ENCODE measurements at places on chromosomes 1 and 21.

DNA sequence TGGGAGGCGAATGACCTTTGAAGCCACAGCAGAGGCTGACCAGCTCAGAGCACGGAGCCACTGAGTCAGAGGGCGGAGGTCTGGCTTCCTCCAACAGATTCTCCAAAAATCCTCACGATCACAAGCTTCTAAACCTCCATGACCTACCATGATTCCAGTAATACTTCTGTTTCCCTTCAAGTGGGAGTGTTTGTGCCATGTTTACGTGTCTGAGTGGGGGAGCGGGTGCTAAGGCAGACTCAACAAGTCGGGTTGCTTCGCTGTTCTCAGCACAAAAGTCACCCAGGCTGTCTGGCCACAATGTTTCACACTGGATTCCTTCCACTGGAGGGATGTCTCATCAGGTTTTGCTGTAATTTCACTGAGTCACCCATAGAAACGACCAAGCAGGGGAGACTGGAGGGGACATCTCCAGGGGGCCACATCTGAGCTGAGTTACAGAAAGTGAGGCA is 86.2 kb downstream of the SLC66A1 start:
- DNase-seq, result no peak

DNA sequence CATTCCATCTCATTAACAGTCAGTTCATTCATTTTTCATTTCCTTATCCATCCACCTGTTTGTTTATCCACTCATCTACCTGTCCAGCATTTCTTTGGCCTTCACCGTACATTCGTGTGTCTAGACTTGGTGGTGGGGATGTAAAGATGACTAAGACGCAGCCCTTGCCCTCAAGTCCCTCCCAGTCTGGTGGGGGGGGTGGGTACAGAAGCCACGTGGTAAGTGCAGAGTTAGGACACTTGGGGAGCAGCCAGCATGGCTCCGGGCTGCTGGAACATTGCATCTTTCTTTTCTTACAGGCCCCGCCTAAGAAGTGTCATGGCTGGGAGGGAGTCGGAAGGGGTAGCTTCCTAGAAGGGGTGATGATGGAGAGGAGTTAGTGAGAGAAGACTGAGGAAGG is 17.2 kb downstream of the KIF26B start:
- no peak for DNase-seq

DNA sequence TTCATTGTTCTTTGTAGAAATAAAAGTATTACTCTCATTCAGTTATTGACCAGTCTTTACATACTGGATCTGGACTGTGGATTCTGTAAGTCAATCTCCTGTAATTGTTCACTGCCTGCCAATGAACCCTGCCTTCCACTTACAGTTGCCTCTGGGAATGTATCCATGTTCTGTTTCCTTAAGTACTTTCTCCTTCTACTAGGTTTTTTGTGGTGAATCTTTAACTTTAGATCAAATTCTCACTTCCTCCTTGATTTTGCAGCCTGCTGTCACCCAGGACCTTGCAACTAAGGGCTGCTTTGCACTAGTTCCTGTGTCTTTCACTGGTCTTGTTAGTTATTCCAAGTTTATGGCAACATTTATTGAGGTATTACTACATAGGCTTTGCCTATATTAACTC is 28.2 kb upstream of the ANKRD13C start:
- DNase-seq, result no peak

DNA sequence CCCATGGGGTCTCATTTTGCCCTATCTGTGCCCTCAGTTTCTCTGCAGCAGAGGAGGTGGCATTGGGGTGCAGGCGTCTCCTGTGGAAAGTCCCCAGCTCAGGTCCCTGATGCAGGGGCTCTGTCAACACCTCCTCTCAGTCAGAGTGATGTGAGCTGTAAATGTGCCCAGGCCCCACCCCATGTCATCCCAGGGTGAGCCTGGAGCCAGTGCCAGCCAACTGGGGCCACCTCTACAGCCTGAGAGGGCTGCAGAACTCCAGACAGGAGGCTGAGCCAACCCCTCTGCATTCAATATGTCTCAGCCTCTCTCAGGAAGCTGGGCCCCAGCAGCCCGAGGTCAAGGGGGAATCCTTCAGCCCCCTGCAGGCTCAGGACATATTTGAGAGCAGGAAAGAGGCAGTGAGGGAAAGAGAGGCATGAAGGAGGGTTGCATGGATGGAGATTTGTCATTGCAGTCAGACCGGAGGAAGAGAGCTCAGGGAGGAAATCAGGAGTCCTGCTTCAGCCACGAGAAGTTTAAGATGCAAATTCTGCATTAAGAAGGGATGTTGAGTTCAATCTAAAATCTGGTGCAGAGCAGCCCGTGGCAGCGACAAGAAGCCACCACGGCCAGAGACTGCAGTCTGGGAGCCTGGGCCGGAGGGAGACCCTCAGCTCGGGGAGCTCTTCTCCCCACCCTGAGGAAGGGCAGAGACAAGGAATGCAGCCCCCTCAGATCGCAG is 288.2 kb upstream of the VAMP3 start:
- DNase-seq, result no peak

DNA sequence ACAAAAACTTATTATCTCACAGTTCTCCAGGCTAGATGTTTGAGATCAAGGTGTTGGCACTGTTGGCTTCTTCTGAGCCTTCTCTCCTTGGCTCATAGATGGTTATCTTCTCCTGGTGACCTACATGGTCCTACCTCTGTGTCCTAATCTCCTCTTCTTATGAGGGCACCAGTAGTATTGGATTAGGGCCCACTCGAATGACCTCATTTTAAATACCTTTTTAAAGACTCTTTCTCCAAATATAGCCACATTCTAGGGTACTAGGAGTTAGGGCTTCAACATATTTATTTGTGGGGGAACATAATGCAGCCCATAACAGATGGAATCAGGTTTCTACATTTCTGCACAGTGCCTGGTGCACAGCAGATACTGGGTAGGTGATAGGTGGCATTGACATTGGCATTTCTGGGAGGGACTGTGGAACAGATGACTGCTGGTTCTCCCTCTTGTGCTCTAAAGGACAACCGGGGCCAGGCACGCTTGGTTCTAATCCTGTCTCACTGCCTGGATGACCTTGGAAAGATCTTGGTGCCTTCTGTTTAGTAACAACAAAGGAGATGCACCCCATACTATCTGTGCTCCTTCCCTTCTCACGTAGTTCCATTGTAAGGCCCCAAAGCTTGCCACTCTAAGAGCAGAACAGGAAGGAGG is 140.3 kb downstream of the PLPP3 start:
- DNase-seq, result no peak

DNA sequence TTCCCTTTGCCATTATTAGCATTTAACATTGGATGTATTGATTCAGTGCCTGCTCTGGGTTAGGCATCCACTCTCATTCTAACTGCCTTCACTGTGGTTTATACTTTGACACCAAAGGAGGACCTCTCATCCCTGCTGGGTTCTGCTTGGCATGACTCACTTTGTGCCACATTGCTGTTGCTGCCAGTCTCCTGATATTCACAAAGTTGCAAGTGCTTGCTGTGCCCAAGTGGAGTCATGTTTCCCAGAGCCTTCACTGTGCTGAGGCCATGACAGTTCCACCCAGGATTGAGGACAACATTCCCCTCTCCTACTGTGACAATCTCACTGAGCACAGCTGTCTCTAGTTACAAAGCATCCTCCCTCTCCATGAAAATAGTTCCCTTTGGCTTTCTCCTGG is 519.9 kb upstream of the USP24 start:
- DNase-seq, result no peak

- no peak for DNase-seq
Measured at GRCh38 chr1:58443986-58444868, 102.3 kb downstream of the OMA1 start.

GRCh38 chr1:232709386-232709785 is 79.5 kb upstream of the SIPA1L2 start:
- no peak for DNase-seq

GRCh38 chr1:245528258-245528635 is 373.5 kb downstream of the KIF26B start:
- no peak for DNase-seq

DNA sequence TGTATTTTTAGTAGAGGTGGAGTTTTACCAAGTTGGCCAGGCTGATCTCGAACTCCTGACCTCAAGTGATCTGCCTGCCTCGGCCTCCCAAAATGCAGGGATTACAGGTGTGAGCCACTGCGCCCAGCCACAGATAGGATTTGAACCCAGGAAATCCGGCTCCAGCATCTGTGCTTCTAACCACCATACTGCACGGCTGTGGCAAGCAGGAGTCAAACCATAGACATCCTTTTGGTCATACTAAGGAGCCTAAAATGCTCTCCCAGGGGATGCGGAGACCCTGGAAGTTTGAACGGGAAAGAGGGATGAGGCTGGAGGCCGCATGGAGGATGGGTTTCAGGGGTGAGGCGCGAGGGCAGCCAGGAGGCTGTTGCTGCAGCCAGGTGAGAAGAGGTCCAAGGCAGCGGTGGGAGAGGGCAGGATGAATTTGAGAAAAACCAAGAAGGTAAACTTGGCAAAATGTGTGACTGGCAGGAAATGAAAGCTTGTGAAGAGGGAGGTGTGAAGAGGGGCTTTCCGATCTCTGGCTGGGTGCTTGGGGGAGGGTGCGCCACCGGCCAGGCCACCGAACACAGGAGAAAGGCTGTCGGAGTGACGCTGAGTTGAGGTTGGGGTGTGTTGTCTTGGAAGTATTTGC is 24.0 kb upstream of the CDK18 start:
- no peak for DNase-seq

GRCh38 chr21:27426196-27426595 is 459.3 kb upstream of the ADAMTS5 start:
- DNase-seq, result no peak

DNA sequence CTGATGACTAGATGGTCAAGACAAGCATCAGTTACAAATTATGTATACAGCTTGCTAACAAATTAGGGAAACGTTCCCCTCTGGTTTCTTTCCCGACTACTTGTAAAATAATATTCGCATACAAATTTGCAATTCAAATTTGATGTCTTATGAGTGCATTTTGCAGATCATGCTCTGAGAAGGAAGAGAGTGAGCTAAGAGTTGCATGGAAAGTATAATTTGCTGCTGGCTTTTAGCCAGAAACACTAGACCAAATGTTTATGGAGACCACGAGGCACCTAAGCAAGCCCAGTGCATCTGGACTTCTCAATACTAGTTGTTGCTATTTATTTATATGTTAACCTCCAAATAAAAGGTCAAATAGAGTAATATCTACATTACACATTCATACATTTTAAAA is 216.0 kb downstream of the SMYD3 start:
- no peak for DNase-seq

- DNase-seq, result no peak
Measured at GRCh38 chr1:147895123-147895522, 7.5 kb upstream of the GJA8 start.

DNA sequence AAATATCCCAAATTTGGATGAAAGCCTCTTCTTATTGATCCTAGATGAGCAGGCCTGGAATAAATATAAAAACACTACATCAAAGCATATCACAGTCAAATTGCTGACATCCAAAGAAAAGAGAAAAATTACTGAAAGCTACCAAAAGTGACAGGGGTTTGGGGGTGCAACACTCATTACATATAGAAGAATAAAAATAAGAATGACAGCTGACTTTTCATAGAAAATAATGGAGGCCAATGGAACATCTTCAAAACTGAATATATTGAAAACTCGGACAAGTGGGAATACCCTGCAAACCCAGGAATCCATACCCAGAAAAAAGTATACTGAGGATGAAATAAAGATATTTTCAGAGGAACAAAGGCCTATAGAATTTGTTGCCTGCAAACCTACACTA is 84.0 kb downstream of the FOXJ3 start:
- DNase-seq, result no peak

- DNase-seq, result no peak
Measured at GRCh38 chr1:13930151-13930550, 230.2 kb downstream of the PRDM2 start.

DNA sequence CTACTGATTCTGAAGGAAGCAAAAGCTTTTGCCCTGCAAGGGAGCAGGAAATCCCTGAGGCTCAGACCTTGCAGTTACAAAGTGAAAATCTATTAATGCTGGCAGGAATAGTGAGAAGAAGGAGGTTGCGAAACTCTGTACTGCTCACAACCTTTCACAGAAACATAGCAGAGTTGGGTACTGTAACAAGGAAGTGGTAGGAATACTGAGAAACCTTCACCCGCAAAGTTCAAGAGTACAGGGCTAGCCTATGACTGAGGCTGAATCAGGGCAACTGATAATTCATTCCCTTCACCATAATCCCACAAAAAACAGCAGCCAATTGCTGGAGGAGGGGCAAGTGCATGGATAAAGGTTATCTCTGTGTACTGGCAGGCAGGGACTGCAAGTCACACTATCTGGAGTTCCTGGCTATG is 23.9 kb upstream of the KCTD3 start:
- no peak for DNase-seq

DNA sequence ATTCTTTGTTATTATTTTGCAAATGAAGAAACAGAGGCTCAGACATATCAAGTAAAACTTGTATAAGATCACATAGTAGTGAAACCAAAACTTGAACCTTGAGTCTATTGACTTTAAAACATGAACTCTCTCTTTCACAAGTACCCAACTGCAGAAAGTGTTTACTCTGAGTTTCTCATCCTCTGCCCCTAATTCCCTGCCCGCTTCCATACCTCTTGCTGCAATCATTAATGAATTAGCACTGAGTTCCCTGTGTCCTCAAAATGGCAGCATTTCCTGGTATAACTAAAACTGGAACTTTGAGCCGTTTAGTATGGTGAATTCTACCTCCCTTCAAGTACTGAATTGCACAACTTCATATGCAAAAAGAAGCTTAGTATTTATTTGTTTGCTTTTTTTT is 147.7 kb upstream of the DNAH14 start:
- no peak for DNase-seq

GRCh38 chr1:180908074-180908765 is 4.5 kb upstream of the KIAA1614 start:
- DNase-seq, result no peak

DNA sequence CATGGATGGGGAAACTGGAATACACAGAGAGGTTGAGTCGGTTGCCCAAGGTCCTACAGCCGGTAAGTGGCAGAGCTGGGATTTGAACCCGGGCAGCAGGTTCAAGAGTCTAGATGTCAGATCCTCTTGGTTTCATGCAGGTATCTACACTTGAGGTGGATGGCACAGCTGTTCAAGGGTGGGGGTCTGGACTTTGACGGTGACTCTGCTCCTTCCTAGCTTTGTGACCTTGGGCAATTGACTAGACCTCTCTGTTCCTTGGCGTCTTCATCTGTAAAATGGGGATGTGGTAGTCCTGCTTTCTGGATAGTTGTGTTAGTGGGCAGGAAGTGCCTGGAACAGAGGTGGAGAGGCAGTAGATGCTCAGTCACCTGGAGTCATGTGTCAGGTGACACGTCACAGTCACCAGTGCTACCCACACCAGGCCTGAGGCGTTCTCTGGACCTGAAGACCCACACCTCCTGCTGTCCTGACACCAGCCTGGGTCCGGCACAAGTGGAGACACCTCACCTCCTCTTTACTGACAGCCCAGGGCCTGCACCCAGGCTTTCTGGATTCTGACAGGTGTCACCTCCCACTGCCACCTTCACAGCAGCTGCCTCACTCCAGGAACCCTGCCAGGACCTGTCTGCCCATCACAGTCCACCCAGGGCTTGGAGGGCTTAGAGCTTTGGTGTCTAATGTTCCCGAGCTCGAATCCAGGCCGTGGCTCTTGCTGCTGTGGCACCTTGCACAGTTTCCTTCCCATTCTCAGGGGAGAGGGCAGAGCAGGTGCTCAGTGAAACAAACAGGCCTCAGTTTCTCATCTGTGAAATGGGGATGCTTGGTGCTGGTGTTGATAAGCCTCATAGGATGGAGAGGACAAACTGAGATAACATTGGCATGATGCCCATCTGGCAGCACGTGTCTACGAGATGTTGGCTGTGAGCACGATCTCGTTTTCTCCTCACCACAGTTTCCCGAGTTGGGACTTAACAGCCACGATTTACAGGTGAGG is 83.2 kb upstream of the RUNX3 start:
- no peak for DNase-seq

- no peak for DNase-seq
Measured at GRCh38 chr1:112509005-112509659, 367 bp downstream of the WNT2B start.

- DNase-seq, result no peak
Measured at GRCh38 chr1:59195151-59195550, 101.7 kb upstream of the FGGY start.
